ENCODE measurements at places on chromosomes 3 and 15.

DNA sequence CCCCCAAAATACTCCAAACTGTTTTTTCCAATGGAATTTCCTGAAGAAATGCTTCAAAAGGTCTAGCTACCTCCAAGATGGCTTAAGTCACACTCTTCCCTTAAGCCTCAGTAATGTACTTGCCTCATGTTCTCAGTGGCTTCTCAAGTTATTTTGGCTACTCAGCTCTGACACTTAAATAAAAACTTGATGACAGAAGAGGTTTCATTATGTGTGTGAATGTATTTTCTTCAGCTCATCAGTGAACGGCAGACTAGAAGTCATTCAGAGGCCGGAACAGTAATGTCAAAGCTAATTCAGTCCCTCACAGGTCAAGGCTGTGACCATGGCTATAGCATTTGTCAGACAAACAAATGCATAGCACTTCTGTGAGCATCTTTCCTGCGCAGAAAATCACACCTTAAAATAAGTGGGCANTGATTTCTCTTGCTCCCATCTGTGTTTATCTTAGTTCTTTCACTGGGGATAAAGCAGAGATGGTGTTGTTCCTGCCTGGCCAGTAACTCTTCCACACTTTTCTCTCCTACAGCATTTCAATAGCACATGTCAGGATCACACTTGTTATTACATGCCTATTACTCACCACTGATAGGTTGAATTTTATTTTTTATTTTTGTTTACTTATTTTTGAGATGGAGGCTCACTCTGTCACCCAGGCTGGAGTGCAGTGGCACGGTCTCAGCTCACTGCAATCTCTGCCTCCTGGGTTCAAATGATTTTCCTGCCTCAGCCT, 68.5 kb upstream of the PLCL2 start:
- no peak for DNase-seq

- DNase-seq, result no peak
Observed at GRCh38 chr3:109035082-109035481, 81.4 kb upstream of the GUCA1C start.

DNA sequence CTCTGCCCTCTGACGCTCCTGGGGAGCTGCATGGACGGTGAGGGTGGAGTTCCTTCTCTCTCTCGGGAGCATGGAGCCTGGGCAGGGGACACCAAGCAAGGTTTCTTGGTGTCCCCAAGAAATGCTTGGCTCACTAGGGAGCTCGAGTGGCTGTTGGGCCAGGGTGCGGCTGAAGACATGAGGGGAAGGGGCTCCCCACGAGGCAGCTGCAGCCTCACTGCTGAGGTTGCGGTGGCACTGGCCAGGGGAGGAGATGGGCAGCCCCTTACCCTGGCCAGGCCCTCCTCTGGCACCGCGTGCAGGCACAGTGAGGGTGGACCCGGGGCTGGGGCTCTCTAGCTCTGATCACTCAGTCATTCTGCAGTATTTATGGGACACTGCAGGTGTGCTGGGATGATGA, 43.5 kb upstream of the SLC41A3 start:
- no peak for DNase-seq

GRCh38 chr15:85892232-85892631, 97.5 kb upstream of the KLHL25 start:
- DNase-seq, result no peak

DNA sequence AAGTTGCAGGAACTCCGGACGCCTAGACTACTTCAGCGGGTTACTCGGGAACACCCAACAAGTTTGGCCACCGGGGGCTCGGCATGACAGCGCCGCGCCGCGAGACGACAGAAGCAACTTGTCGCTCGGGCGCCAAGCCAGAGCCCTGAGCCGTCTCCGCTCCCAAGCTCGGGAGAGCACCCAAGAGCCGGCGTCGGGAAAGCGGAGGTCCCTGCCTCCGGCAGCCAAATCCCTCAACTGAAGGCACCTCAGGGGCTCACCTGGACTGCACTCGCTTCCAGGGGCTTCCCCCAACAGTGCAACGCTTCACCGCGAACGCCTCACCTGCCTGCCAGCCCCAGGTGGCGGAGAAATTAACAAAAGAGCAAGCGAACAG, 640 bp downstream of the MB21D2 start:
- DNase-seq, result peak; percentile 93

DNA sequence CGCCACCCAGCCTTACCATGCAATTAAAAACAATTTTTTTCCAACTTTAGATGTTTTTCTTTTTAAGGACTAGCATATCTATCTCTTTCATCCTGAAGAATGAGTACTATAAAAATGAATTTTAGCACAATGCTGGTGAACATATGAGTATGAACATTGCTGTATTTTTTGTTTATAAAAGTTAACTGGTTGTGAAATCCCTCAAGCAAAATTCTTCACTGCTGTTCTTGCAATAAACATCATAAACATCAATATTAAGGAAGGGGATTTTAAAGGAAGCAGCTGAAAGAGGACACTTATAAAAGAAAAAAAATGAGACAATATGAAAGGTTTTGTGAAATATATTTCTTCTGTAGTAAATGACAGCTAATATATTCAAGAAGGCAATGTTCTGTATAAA, 3.0 kb downstream of the PLSCR4 start:
- DNase-seq, result no peak

GRCh38 chr3:30435861-30436331, 170.5 kb upstream of the TGFBR2 start:
- DNase-seq, result no peak

DNA sequence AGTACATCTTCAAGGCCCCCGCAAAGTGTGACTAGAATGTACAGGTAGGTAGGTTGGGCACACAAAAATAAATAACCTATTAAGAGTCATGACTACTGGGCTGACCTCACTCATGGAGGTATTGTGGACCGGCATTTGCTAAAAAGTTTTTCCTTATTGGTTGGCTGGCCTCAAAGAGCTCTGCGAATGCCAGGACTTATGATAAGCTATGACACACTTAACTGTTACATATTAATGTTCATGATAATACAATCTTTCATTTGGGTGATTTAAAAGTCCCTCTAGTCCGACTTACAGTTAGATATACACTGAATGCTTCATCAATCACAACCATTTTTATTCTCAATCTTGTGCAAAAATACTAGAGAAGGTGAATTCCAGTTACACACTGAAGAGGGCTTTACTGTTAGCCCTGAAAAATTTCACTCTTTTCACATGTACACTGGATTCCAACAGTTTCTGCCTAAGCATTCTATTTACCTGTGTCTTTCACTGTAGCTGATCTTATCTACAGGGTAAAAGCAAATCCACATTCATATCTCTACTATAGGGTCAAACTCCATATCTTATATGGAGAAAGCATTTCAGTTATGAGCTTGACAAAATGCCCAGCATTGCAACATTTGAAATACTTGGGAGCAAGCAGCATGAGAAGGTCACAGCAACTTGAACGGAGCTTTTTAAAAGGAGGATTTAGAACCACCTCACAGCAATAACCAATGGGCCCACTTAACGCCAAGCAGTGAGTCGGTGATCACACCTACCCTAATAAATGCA, 329.1 kb downstream of the FOXP1 start:
- no peak for DNase-seq

- DNase-seq, result no peak
Observed at GRCh38 chr15:97791824-97792792, 168.4 kb upstream of the ARRDC4 start.

DNA sequence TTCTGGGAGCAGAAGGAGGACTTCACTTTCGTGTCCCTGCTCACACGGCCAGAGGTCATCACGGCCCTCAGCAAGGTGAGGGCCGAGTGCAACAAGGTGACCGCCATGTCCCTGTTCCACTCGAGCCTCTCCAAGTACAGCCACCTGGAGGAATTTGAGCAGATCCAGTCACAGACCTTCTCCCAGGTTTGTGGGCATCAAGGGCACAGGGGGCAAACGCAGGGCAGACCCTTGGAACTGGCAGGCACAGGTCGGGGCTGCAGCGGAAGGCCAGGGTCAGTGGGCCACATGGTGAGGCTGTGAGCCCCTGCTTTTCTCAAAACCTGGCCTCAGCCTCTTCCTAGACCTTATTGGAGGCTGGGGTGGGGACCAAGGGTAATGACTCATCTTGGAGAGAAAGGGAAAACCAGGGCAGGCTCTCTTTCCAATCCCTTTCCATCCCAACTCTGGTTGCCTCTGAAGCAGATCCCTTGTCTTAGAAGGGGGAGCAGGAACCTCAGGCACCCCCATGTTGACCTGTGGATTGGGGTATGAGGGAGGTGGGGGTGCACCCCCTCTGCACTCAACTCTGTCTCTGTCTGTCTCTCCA, 29.5 kb downstream of the DNAH1 start:
- DNase-seq, result no peak

DNA sequence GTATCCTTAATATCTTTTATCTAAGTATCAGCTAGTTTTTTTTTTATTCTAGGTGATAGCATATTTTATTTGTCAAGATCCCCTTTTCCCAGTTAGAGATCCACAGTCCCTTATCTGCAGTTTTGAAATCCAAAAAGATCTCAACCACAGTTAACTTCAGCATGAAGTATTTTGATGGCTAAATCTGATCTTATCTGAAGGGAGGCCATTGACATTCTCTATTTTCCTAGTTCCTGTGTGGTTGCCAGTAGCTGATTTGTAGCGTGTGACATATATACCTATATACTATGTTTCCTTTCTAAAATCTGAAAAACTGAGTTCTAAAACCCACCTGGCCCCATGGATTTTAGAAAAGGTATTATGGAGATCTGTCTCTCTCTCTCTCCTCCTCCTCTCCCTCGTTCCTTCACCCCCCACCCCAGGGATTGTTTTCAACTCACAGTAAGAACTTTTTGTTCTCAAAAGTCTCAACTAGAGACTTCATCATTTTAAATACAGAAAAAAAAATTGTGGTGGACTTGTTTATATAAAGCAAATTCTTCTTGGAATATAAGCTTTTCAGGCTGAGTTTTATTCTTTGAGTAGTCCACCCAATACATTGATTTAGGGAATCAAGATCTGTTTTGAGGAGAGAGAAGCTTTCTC, 12.3 kb downstream of the TCF12 start:
- DNase-seq, result no peak

- no peak for DNase-seq
Observed at GRCh38 chr3:89395456-89395855, 288.0 kb downstream of the EPHA3 start.

DNA sequence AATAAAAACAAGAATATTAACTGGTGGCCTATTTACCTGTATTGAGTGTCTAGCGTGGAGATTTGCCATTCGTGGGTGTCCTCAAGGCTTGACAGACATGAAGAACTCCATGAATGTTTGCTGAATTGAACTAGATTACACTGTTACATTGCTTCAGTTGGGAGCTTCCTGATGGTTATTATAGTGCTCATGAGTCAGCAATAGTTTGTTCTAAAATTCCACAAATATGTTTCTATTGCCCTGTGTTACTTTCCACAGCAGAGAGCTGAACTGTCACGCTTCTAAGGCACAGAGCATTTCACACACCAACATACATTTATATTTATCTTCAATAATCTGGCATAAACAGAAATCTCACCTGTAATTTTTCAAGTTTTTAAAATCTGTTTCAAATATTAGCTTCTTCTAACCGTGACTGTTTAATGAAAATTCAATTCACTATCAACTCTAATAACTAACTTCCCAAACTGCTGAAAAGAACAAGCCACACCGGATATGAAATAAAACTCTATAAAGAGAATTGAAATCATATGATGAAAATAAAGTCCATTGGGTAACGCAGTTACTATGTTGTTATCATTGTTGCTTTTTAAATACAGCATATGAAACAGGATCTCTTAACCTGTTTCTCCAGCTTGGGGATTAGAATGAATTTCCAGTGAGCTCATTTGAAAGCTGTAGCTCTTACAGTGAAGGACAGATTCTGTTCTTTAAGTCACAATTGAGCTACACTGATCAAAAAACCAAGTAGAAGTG, 61.2 kb upstream of the MCF2L2 start:
- no peak for DNase-seq

- DNase-seq, result no peak
Observed at GRCh38 chr15:67855842-67856241, 16.0 kb upstream of the RNU6-1 start.

- peak; percentile 71 for DNase-seq
Observed at GRCh38 chr3:169744366-169745054, 20.4 kb downstream of the TERC start.

- no peak for DNase-seq
Observed at GRCh38 chr3:69282181-69282580, 103.7 kb downstream of the FRMD4B start.

GRCh38 chr3:150723946-150724345, 20.2 kb upstream of the ERICH6 start:
- DNase-seq, result no peak

- DNase-seq, result no peak
Observed at GRCh38 chr15:33559207-33559890, 248.6 kb downstream of the RYR3 start.

- DNase-seq, result no peak
Observed at GRCh38 chr3:17238023-17238422, 353.3 kb downstream of the PLCL2 start.

DNA sequence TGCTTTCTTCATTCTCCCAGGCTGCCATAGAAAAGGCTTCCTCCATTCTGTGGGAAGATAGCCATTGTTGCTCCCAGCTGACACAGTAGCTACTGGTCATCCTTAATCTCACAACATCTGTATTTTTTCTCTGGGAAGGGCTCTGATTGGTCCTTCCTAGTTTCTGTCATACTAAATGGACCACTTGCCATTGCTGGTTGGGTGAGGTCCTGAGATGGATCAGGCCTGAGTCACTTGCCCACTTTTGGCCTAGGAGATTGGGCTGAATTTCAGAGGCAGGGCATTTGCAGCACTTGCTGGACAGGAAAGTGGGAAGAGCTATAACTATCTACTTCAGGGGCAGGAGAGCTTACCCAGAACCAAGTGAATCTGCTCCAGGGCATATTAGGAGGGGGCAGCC, 106.5 kb upstream of the PROK2 start:
- DNase-seq, result no peak

DNA sequence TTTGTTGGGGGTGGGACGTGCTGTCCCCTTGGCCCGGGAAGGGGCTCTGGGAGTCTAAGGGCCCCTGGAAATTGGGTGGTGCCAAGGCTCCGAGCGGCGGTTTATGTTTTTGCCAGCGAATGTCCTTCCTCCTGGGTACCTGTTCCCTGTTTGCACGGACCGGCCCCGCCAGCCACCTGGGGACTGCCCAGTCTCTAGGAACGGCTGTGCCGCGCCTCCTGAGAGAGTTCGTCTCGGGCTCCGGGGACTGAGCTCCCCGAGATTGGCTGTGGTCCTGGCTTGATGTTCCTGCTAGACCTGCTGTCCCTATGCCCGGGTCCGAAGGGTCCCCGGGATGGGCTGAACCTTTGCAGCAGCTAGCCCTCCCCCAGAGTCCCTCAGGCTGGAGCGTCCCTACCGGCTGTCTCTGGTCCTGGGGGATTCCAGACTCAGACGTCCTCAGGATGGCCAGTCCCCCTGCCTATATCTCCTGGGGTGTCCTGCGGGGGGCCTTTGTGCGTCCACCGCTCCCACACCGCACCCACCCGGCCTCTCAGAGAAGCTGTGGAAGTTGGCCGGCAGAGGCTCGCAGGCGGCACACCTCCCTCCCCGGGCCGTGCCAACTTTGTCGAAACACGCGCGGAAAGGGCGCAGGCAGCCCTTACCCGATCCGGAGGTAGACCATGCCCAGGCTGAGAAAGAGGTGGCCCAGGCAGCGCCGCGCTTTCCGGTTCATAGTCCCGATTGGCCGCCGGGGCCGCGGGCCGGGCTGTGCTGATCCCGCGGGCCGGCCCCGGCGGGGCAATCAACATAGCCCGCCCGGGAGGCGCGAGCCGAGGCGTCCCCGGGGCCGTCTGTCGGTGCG, 547 bp downstream of the WNT7A start:
- peak; percentile 63 for DNase-seq

- DNase-seq, result no peak
Observed at GRCh38 chr15:69314736-69315135, 16.0 kb downstream of the PAQR5 start.

Data from T47D (cell line).